ENCODE measurements at places on chromosomes 13 and 19. TPM values are rescaled to one million over a fixed set of nuclear protein-coding genes. Genes with fewer than 3 reads are reported as not detected.

DNA sequence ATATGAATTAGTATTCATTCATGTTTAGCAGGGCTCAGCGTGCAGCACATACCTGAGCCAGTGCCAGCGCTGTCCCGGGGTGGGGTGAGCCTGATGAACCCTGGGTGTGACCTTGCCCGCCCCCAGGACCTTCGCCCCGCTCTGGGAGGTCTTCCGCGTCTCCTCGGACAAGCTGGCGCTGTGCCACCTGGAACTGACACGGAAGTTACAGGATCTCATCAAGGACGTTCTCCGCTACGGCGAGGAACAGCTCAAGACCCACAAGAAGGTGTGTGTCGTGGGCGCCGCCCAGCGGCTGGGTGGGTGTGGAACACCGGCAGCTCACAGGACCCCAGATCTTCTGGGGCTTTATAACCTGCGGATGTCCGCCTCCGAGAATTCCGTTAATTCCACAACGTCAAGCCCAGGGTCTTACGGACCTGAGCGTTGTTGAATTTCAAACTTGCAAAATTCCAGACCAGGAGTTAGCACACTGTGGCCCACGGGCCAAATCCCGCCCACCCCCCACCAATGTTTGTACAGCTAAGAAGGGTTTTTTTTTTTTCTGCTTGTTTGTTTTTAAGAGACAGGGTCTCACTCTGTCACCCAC lies 15.4 kb downstream of the FCHO1 start:
- H3K27me3 ChIP-seq, result no peaks in the 10 kb centered on the region

DNA sequence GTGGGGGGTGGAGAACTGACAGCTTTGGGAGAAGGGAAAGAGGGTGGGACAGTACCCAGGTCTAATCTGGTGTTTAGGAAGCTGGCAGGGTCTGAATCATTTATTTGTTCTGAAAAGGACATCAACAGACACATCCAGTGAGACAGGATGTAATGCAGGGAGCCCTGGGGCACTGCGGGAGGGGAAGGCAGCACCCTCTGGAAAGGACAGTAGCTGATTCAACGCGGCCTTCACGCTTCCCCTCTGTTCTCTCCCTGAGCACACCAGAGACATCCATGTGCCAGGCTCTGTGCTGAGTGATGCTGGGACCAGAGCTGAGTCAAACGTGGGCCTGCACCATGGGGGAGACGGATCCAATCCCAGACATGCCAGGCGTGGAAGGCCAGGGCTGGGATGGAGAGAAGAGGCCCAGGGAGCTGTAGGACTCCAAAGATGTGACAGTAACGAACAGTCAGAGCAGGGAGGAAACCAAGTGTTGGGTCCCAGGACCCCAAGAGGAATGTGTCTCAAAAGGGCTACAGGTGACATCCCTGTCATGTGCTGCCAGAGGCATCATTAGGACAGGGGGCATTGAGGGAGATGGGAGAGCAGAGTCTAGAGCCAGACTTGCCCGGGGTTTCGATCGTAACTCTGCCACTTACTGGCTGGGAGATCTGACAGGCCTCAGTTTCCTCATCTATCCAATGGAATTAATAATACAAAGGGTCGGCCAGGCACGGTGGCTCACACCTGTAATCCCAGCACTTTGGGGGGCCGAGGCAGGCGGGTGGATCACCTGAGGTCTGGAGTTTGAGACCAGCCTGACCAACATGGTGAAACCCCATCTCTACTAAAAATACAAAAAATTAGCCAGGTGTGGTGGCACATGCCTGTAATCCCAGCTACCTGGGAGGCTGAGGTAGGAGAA lies 1.7 kb downstream of the ETFB start:
- peaks cover 32% of the 10 kb centered on the region for H3K4me1 ChIP-seq
- H3K27me3 ChIP-seq, result no peaks in the 10 kb centered on the region
- H3K36me3 ChIP-seq, result no peaks in the 10 kb centered on the region
- no peak for DNase-seq

DNA sequence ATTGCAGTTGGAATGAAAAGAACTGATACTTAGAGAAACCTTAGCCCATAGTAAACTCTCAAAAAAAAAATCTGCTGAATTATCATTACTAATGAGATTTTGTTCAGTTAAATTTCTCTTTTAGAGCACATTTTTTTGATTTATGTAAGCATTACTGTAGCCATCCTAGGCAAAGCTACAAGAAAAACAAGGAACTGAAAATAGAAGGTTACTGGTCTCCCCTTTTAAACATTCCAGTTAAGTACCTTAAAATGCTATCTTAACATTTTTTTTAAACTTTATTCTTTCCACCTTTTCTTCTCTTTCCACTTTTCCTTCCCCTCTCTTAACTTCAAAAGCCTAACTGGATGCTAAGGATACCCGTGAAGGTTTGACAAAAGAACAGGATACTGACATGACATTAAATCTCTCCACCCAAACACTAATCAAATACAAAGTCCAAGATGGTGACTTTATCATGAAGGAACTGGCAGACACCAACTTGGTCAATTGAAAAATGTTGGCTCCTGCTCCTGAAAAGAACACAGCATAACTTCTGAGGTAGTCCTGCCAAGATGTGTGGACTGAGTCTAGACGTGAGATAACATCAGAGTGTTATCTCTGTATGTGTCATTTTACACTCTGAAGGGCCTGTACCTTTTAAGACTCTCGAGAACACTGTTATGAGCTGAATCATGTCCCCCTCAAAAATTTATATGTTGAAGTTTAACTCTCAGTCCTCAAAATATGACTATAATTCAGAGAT lies 29.5 kb upstream of the SACS start:
- H3K27me3 ChIP-seq, result no peaks in the 10 kb centered on the region
- no peaks in the 10 kb centered on the region for H3K36me3 ChIP-seq
- no peak overlapping the region for H3K4me3 ChIP-seq
- DNase-seq, result no peak
- H3K4me1 ChIP-seq, result peaks cover 21% of the 10 kb centered on the region

- peaks cover 5% of the 10 kb centered on the region for H3K4me1 ChIP-seq
- H3K27ac ChIP-seq, result no peak overlapping the region
- no peak for DNase-seq
- peaks cover 5% of the 10 kb centered on the region for H3K36me3 ChIP-seq
- no peak overlapping the region for H3K4me3 ChIP-seq
These were observed 37.1 kb upstream of the RNF113B start for GRCh38 chr13:98214008-98214643.

GRCh38 chr13:103812971-103813370 lies 746.8 kb upstream of the SLC10A2 start:
- no peak for DNase-seq
- no peaks in the 10 kb centered on the region for H3K27me3 ChIP-seq
- H3K4me1 ChIP-seq, result no peaks in the 10 kb centered on the region
- H3K4me3 ChIP-seq, result no peak overlapping the region

DNA sequence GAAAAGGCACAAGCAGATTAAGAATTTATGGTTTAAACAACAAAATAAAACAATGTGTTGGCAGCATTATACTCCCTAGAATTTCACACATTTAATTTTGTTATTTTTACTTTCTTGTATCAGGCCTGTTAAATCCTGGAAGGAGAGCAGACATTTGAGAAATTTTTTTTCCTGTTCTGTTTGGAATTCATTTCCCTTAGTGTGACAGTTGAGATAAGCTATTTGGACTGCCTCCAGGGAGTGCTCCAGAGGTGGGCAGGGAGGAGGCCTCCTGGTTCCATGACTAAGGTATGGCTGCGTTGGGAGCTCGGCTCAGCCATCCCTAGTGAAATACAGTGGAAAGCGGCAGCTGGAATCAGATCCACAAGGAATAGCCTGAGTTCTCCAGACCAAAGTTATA lies 185.7 kb downstream of the KCNRG start:
- peaks cover 16% of the 10 kb centered on the region for H3K4me1 ChIP-seq
- no peaks in the 10 kb centered on the region for H3K36me3 ChIP-seq

GRCh38 chr13:109198585-109198984 lies 569.2 kb downstream of the MYO16 start:
- no peaks in the 10 kb centered on the region for H3K4me1 ChIP-seq
- H3K27ac ChIP-seq, result no peak overlapping the region
- no peak for DNase-seq
- H3K27me3 ChIP-seq, result no peaks in the 10 kb centered on the region
- no peak overlapping the region for H3K4me3 ChIP-seq

The MEDAG gene
- total RNA-seq, result 39.9 TPM

The ZNF534 gene
- 0.63 TPM for total RNA-seq

The BIVM gene
- 17.0 TPM for total RNA-seq

The JOSD2 gene
- 32.8 TPM for total RNA-seq

The ZNF497 gene
- 0.42 TPM for total RNA-seq

The TMEM150B gene
- total RNA-seq, result 3.6 TPM
